ENCODE measurements at places on chromosomes 7 and 10.

DNA sequence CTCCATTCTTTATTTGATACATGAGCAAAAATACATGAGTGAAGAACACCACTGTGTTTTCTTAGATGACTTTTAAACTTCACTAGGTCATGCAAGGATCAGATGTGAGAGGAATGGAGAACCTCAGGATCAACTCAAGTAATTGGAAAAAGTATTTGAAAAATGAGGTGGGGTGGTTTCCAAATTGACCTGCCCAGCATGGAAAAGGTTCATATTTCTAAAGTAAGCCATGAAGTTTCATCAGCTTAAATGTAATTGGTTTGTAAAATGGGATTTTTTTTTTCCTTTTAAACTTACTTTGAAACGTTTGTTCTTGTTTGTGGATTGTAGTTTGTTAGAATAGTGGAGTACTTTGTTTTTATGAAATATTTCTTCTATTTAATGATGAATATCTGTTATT is 134.8 kb downstream of the MLLT10 start:
- no peak for DNase-seq

GRCh38 chr10:87913156-87913921 is 49.9 kb downstream of the PTEN start:
- DNase-seq: no peak

GRCh38 chr7:150556521-150557138 is 10.6 kb upstream of the GIMAP4 start:
- no peak for DNase-seq

DNA sequence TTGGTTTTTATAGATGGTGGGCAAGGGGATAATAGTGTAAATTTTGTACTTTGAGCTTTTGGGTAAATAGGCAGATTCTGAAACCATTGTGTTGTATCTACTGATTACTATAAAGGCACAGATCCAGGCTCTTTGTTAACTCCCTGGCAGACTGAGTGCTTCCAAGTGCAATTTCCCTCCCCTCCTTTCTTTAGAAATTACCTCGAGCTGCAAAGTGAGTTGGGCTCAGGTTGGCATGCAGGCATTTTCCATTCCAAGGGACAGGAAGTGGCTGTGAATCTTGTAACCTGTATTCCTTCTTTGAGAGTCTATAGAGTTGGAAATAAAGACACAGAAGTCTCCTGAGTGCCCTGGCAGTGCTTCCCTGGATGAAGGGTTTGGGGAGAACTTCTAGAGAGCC is 494.2 kb upstream of the GALNT17 start:
- no peak for DNase-seq

GRCh38 chr10:67802767-67803538 is 35.0 kb downstream of the DNAJC12 start:
- no peak for DNase-seq

DNA sequence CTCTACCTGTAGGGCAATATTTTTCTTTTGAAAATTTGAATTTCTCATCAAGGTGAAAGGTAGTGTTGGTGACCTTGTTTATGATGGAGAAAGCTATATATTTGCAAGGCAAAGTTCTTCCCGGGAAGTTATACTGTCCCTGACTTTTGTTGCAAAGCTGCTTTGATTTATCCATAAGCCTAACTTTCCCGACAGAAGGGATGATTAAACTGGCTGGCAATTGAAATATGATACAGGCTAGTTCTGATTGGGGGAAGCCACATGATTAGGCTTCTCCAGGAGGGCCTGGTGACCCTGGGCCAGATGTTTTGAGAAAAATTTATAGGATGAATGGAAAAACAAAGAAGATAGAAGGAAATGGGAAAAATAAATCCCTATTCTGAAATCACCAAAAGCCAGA is 215.5 kb downstream of the ACTR3B start:
- peak; percentile 86 for DNase-seq

DNA sequence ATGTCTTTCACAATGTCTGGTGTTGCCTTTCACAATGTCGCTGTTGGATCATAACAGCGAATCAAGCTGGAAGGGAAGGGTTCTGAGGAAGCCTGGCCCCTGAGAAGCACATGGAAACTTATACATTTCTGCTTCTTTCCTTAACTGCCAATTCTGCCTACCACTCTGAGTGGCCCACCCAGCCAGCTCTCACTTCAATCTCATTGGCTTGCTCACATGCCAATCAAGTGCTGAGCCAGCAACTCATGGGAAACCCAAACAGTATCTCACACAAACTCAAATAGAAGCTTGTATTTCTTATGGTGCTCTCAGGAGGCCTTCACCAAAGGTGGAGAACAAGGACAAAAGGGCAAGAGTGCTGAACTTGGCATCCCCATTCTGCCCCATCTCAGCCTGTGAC is 117.4 kb upstream of the GPR26 start:
- no peak for DNase-seq

DNA sequence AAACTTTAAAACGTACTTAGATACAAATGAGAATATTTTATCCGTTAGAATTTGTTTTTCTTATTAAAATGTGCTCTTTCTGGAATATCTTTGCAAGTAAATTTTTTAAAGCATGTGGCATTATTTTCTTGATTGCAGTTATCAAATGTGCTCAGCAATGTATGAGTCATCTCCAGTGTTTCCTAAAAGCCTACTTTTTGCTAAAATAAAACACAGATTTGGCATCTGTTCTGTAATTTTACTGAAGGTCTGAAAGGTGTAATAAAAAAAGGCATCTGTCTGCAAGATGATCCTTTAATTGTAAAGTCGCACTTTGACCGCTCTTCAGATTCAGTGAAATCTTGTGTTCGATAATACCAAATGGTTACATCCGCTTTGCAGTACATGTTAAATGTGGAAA is 3.4 kb downstream of the GNAT3 start:
- DNase-seq: peak; percentile 37

- DNase-seq: no peak
Observed at GRCh38 chr7:78905436-78905835, 548.0 kb downstream of the MAGI2 start.

DNA sequence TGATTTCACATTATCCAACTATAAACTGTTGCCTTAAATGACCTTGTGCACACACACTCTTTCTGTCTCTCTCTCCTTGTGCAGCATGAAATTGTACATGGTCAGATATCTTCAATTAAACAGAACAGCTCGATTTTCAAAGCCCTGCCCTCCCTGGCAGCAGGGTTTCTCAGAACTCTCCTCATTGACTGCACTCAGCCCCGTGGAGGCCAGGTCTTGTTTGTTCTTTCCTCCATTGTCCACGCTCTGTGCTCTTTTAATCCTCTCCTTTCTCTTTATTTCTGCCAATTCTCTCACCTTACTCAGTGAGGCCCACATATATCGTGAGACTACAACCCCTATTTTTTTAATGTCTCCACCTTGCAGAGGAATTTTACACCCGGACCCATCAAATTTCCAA is 175.9 kb upstream of the STK17A start:
- no peak for DNase-seq

DNA sequence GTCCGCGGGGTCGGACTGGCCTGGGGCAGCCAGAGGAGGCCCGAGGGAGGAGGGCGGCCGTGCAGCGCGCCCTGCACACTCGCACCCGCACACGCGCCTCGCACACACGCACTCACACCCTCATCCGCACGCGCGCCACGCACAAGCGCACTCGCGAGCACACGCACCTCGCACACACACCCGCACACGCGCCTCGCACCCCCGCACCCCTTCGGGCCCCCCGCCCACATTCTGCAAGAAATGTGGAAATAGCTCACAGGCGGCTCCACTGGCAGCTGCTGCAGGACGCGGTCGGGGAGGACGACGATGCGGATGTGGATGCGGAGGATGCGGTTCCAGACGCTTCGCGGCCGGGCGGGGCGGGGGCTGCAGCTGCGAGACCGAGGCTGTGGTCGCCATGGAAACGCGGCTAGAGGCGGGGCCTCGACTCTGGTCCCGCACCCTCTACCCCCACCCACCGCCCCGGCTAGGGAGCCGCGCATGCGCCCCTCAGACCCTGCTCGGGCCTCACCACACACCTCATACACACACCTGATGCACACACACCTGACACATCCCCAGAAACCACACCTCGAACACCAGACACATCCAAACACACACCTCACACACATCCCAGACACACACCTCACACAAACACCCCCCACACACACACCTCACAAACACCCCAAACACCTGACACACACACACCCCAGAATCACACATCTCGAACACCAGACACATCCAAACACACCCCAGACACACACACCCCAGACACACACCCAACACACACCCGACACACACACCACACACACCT is at the start of gene CALY:
Gene CALY, minus strand, starts transcription at position 320 of the 793 bp plus-strand sequence. CDS start 7,907 bp downstream, outside the sequence.
- DNase-seq: no peak

DNA sequence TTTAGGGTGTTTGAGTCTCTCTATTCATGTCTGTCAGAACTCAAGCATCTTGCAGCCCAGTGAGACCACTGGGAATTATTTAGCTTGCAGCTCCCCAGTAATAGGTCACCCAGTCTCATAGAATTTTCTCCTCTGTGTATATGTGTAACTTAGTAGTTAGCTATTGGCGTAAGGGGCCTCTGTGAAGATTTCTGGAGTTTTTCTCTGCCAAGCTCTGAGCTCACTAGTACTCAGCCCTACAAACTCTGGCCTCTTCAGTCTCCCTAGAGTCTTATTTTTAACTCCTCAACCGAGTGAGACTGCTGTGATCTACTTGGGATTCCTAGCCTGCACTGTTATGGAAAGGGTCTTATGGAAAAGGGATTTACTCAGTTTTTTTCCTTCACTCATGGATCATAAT is 90.2 kb downstream of the PPP1R9A start:
- DNase-seq: no peak

DNA sequence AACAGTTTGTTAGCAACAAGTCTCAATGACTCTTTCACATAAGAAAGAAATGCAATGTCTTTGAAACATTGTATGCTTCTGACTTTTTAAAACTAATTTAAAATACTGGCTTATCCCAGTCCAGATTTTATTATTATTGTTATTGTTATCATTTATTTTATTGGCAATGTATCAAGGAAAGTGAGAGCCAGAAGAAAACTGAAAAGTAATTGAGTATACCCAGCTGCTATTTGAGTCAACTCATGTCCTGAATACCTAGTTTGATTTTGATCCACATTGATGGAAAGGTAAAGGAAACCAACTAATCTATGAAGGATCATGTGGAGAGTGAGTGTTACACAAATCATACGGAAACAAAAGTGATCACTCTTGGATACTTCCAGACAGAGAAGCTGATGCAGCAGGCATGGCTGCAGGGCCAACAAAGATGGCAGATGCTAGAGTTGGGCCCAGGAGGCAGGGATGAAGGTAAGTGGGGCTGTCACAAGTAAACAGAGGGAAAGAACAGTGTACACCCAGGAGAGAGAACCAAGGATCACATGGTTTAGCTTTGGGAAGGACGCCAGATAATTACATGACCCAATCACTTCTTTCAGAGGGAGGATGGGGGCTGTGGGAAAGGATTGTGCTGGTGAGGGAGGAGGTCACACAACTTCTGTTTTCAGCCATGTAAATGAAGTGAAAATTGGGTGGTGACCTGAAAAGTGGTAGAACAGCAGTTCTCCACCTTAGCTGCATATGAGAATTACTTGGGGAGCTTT is 179.2 kb upstream of the NAMPT start:
- DNase-seq: no peak

GRCh38 chr10:34702093-34702937 is 112.8 kb downstream of the PARD3 start:
- DNase-seq: no peak

- DNase-seq: no peak
Observed at GRCh38 chr10:70308121-70309060, 24.6 kb upstream of the NPFFR1 start.

DNA sequence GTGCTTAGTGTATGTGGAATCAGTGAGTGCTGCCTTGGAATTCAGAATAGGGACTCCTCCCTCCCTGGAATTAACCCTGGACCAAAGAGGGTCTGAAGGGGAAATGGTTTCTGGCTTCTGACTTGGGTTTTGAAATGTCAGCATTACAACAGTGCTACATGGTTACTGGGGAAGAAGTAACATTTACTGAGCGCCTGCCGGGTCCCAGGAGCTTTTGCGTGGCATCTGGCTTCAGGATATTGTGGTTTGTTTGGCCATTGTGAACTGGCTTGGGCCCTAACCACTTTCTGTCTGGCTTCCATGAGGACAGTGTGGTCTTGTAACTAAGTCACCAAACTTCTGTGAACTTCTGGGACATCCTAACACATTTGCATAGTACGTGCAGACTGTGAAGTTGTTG is 21.3 kb downstream of the TSPAN15 start:
- DNase-seq: no peak

- no peak for DNase-seq
Observed at GRCh38 chr10:69757553-69758309, 44.0 kb upstream of the COL13A1 start.

All from NCI-H524 (cell line).